Cardiac muscle cell (in vitro differentiated cells and primary cell): ENCODE measurements at places on chromosomes 5 and 9. TPM values are rescaled to one million over a fixed set of nuclear protein-coding genes. Genes with fewer than 3 reads are reported as not detected.

The HACD4 gene
- 0.04 and 0.36 TPM in 2 replicates for total RNA-seq

The ZFP2 gene
- 0.70 and 2.0 TPM in 2 replicates for total RNA-seq

The SPATA31D4 gene
- not detected in 2 replicates for total RNA-seq

The TMEM174 gene
- not detected in 2 replicates for total RNA-seq

DNA sequence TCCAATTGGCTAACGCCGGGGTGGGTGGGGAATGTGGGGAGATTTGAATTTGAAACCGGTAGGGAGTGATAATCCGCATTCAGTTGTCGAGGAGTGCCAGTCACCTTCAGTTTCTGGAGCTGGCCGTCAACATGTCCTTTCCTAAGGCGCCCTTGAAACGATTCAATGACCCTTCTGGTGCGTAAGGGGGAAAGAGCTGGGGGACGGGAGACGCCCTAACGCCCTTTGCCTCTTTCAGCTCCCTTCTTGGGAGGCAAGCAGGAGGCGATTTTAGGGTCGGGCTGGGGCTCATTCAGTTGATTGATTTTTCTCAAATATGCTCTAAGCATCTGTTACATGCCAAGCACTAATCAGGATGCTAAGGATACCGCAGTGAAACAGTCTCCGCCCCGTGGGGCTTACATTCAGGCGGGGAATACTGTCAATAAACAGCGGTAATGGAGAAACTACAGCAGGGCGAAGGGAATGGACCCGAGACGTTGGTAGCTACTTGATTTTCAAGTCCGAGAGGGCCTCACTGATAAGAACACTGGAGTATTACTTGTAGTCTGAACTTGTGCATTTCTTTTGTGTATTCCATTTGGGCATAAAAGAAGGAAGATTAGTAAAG is at the start of gene HMMR:
Gene HMMR, plus strand, starts transcription at position 71 of the 610 bp plus-strand sequence. Its CDS starts 61 bp downstream, at position 132.
- no peaks in the 10 kb centered on the region for H3K27me3 ChIP-seq
- peak; percentile 60 for DNase-seq
- H3K4me1 ChIP-seq = peaks cover 11% of the 10 kb centered on the region
- H3K27ac ChIP-seq = peak within 1 kb of the TSS; percentile 98
- peak within 1 kb of the TSS; percentile 51 for H3K4me3 ChIP-seq
- no peaks in the 10 kb centered on the region for H3K36me3 ChIP-seq

DNA sequence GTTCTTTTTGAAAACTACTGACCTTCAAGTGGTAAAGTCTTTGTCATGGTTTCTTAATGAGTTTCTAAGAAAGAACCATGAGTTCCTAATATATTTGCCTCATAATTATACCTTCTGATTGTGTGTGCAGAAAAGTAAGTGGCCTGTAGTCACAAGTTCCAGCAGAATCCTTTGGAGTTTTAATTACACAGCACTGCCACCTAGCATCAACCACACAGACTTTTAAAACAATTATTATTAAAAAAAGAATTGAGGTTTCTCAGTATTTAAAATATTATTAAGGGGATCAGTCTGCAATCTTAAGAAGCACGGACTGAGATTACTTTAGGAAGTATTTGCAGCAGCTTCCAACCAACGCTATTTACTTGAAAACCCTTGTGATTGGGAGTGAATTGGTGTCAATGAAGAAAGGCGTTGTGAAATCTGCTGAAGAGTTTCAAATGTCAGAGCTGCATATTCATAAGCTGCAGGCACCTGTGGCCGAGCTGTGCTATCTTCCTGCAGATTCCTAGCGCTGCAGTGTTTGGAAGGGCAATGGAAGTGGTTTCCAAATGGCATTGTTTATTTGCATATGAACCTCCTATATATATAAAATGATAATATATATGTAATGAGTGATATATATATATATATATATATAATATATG is 1074.2 kb upstream of the WWC1 start:
- no peaks in the 10 kb centered on the region for H3K4me1 ChIP-seq
- H3K36me3 ChIP-seq = no peaks in the 10 kb centered on the region
- DNase-seq = peak; percentile 17
- no peaks in the 10 kb centered on the region for H3K27me3 ChIP-seq

- H3K27ac ChIP-seq = no peak overlapping the region
- H3K4me3 ChIP-seq = no peak overlapping the region
- no peaks in the 10 kb centered on the region for H3K36me3 ChIP-seq
- no peaks in the 10 kb centered on the region for H3K27me3 ChIP-seq
These were observed 103.2 kb downstream of the PDE4D start for GRCh38 chr5:59790376-59790775.

- DNase-seq = peak; percentile 27
- H3K27me3 ChIP-seq = no peaks in the 10 kb centered on the region
- H3K36me3 ChIP-seq = no peaks in the 10 kb centered on the region
- H3K27ac ChIP-seq = no peak overlapping the region
These were observed 929.9 kb downstream of the TLE4 start for GRCh38 chr9:80501635-80502034.

DNA sequence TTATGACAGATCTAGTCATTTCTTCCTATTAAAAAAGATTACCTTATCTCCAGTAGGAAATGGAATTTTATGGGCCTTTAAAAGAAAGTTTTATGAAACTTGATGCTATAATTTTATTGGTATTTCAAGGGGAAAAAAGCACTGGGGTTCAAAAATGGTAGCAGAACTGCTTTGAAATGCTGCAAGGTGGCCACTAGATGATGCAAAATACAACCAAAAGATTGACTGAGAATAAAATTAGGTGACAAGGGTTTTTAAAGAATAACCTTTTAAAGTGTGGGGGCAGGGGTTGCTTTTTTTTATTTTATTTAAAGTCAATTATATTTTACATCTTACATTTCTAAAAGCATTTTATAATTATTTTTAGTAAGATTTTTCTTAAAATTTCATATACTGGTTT is 61.7 kb downstream of the KLF9 start:
- H3K4me1 ChIP-seq = peaks cover 7% of the 10 kb centered on the region
- no peaks in the 10 kb centered on the region for H3K27me3 ChIP-seq
- peak; percentile 48 for DNase-seq

DNA sequence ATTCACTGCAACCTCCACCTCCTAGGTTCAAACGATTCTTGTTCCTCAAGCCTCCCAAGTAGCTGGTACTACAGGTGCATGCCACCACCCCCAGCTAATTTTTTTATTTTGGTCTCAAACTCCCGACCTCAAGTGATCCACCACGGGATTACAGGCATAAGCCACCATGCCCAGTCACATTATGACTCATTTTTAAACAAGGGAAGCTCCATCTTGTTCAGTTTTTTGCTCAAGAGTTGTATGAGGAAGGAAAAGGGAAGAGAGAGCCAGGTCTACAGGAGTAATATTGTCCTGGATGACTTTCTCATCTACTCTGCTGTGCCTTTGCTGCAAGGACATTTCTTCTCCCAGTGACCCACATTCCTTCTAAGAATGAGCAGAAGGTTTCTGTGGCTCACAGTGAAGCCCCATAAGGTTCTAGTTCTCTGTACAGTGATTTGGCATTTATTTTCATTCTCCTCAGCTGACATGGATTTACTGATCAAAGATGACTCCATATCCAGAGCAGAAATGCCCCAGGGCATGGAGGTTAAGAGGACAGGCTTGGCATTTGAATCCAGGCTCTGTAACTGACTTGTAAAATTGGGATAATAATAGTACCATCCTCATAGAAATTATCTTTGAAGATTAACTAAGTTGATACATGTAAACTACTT is 153.5 kb downstream of the CDH6 start:
- no peaks in the 10 kb centered on the region for H3K4me1 ChIP-seq
- H3K27me3 ChIP-seq = no peaks in the 10 kb centered on the region
- no peak overlapping the region for H3K4me3 ChIP-seq

DNA sequence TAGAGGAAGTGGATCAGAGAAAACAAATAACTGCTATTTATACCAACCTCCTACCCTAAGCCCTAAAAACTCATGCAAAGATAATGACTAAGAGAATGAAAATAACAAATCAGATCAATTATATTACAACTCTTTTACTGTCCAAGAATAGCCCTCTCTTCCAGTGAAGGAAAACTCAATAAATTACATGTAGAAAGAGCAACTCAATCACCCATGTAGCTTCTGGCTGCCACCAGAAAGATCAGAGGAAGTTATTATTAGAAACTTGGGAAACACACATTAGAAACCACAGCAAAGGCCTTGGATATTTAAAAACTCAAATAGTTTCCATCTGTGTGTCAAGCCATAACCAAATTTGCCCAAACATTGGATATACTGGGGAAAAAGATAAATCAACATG is 134.0 kb upstream of the TARS1 start:
- H3K27ac ChIP-seq = no peak overlapping the region
- DNase-seq = no peak
- no peak overlapping the region for H3K4me3 ChIP-seq
- H3K27me3 ChIP-seq = no peaks in the 10 kb centered on the region

DNA sequence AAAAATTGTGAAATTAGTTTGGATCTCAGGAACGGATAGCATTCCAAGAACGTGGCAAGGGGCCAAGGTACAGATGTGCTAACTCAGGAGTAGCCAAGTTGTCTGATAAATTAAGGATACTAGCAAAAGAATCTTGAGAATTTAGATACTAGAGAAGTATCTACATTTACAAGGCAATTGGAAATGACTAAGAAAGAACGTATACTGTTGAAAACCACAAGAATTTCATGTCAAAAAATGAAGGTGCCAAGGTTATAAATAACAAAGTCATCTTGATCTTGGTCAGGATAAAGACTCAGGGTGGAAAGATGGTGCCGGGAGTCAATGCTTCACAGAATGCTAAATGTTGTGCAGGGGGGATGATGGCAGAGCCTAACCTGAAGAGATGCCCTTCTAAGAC is 19.2 kb downstream of the CAPSL start:
- H3K4me3 ChIP-seq = no peak overlapping the region
- H3K4me1 ChIP-seq = no peaks in the 10 kb centered on the region
- H3K27me3 ChIP-seq = peaks cover 24% of the 10 kb centered on the region
- no peaks in the 10 kb centered on the region for H3K36me3 ChIP-seq
- DNase-seq = no peak
- no peak overlapping the region for H3K27ac ChIP-seq

DNA sequence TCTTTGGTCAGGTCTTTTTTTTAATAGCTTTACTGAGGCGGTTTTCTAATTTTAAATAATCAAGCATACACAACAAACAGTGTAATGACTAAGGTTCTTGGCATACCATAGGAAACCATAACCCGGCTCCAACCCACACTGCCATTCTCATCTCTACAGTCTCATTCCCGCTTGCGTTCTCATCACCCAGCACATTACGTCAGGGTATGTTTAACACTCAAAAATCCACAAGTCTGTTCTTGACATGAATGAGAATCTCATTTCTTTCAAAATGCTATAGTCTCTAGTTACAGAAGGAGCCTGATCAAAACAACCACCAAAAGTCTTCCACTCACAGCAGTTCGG is 505 bp downstream of the C5orf34 start:
- H3K27ac ChIP-seq = peak overlapping the region; percentile 87
- H3K4me1 ChIP-seq = peaks cover 7% of the 10 kb centered on the region
- no peaks in the 10 kb centered on the region for H3K27me3 ChIP-seq
- peak overlapping the region; percentile 59 for H3K4me3 ChIP-seq

- no peak overlapping the region for H3K27ac ChIP-seq
- H3K4me3 ChIP-seq = no peak overlapping the region
- H3K4me1 ChIP-seq = no peaks in the 10 kb centered on the region
- no peak for DNase-seq
These were observed 3.8 kb downstream of the SOX30 start for GRCh38 chr5:157648275-157648990.

DNA sequence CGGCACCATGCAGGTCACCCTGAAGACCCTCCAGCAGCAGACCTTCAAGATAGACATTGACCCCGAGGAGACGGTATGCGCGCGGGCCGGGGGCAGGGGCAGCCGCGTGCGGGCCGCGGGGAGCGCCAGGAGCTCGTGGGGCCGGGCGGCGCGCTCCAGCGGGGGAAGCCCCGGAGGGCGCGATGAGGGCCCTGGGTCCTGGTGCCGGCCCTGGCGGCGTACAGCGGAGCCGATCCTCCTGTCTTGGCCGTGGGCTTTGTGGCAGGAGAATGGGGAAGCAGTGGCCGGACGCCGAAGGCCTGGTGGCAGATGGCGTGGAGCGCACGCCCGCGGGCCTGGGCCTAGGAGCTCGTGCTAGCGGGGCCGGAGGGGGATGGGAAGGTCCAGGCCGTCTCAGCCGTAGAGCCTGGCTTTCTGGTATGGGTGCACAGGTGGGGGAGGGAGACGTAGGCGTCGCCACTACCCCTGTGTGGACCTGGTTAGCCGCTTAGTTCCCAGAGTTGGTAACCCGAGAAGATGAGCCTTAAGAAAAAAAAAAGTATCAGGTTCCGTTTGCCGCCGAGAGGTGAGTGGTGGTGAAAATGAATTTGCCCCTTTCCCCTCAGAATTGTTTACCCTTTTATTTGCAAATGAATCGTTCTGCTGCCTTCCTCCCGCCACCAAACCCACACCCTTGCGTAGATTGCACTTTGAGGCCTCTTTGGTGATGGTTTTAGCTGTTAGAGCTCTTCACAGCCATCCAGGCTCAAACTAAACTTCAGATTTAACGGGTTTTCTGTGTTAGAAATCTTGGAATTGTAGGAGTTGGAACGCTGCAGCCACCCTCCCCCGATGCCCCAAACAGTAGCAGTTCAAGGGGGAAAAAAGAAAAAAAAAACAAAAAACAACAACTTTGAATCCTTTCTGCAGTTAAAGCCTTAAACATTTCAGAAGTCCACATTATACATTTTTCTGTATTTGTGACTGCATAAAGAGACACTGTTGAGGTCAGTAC is 841 bp downstream of the RAD23B start:
- peak; percentile 74 for DNase-seq
- peaks cover 8% of the 10 kb centered on the region for H3K4me1 ChIP-seq
- peak overlapping the region; percentile 99 for H3K27ac ChIP-seq

DNA sequence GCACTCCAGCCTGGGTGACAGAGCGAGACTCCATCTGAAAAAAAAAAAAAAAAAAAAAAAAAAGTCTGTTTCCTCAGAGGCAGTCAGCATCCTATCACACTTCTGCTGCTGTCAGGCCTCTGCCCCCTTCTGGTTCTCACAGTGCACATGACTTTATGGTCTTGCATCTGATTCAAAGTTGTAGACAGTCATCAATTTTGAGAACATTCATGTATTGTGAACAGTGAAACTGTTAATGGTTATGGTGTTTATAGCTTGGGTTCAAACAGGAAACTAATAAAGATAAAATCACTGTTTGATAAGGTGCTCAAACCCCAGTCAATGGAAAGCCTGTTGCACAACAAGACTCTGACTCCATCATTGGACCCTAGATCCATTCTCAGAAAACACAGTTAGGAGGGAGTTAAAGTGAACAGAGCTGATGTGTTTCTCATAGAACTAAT is 61.4 kb downstream of the FOXD1 start:
- no peaks in the 10 kb centered on the region for H3K4me1 ChIP-seq
- H3K27ac ChIP-seq = no peak overlapping the region
- no peaks in the 10 kb centered on the region for H3K36me3 ChIP-seq
- no peak for DNase-seq

- H3K4me1 ChIP-seq = peaks cover 7% of the 10 kb centered on the region
- H3K36me3 ChIP-seq = no peaks in the 10 kb centered on the region
- no peak overlapping the region for H3K4me3 ChIP-seq
- H3K27ac ChIP-seq = no peak overlapping the region
- no peaks in the 10 kb centered on the region for H3K27me3 ChIP-seq
These were observed 84.6 kb downstream of the HMHB1 start for GRCh38 chr5:143896516-143896915.

- H3K36me3 ChIP-seq = no peaks in the 10 kb centered on the region
- H3K27me3 ChIP-seq = no peaks in the 10 kb centered on the region
- DNase-seq = no peak
- no peak overlapping the region for H3K27ac ChIP-seq
- no peak overlapping the region for H3K4me3 ChIP-seq
- H3K4me1 ChIP-seq = no peaks in the 10 kb centered on the region
These were observed 24.3 kb upstream of the PTGES start for GRCh38 chr9:129776938-129777768.

- no peak overlapping the region for H3K27ac ChIP-seq
- no peak for DNase-seq
- no peaks in the 10 kb centered on the region for H3K27me3 ChIP-seq
- no peaks in the 10 kb centered on the region for H3K4me1 ChIP-seq
These were observed 57.1 kb upstream of the GOLPH3 start for GRCh38 chr5:32231241-32231640.

GRCh38 chr5:171444582-171444981 is 25.1 kb downstream of the FGF18 start:
- peaks cover 25% of the 10 kb centered on the region for H3K4me1 ChIP-seq
- no peak overlapping the region for H3K4me3 ChIP-seq
- peak; percentile 36 for DNase-seq
- no peak overlapping the region for H3K27ac ChIP-seq
